Stimulated activated CD4-positive, alpha-beta T cell treated with anti-CD3 and anti-CD28 coated beads, Interleukin-12 subunit alpha, Interleukin-12 subunit beta, amount 100 ng/mL, for 48 hours (primary cell): ENCODE measurements at places on chromosomes 6 and 20.

GRCh38 chr6:72260489-72260888 lies 361.4 kb upstream of the KCNQ5 start:
- DNase-seq: no peak

- no peak for DNase-seq
Observed at GRCh38 chr6:2958331-2958711, 13.0 kb downstream of the SERPINB6 start.

GRCh38 chr6:12955956-12956355 lies 239.4 kb downstream of the PHACTR1 start:
- DNase-seq: no peak

GRCh38 chr6:71444222-71444621 lies 155.6 kb downstream of the OGFRL1 start:
- DNase-seq: no peak

GRCh38 chr6:162817196-162817595 lies 89.4 kb downstream of the PACRG start:
- no peak for DNase-seq

DNA sequence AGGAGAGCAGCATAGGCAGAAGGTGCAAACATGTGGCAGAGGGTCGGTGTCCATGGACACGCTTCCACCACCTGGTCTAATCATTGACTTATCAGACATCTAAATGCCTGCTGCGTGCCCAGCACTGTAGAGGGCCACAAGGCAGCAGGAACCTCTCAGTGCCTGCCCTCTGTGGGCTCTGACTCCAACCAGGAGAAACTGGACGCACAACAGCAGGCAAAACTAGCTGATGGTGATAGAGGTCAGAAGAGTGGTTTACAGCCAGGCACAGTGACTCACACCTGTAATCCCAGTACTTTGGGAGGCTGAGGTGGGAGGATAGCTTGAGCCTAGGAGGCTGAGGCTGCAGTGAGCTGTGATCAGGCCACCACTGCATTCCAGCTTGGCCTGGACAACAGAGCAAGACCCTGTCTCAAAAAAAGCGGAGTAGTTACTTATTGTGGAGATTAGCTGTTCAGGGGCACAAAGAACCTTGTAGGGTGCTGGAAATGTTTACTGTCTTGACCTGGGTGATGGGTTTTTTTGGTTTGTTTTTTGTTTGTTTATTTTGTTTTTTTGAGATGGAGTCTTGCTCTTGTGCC lies 46.5 kb downstream of the PPARD start:
- DNase-seq: no peak

DNA sequence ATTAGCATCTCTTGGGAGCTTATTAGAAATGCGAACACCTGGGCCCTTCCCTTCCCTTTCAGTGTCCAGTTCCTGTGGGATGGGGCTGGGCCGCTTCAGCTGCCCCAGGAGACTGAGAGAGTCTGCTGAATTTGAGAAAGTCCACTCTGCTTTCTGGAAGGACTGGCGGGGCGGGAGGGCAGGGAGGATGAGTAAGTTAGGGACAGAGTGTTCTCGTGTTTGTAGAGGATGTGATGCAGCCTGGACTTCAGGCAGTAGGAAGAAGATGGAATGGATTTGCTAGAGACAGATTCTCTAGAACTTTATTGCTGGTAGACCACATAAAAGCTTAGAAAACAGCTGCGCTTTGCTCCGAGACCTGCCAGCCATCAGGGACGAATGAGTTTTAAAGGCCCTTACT lies 1.1 kb upstream of the TULP4 start:
- DNase-seq: no peak

GRCh38 chr20:47191074-47191673 lies 165.3 kb downstream of the ZMYND8 start:
- no peak for DNase-seq

DNA sequence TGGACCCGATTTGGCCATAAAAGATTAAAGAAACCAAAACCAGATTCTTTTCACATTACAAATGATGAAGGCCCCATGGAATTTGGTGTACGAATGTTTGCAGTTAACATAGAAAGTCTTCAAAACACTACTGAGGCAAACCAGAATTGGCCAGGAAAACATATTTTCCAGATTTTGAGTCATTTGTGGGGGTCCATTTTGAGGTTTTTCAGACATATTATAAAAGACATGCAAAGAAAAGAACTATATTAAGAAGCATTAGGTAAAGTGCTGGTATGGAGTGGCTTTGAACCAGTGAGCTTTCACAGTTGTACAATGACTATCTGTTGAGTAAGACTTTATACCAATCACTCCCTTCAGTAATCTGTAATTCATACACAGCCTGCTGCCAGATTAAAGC lies 168.9 kb upstream of the COL21A1 start:
- DNase-seq: no peak

GRCh38 chr6:158198461-158198860 lies 30.3 kb downstream of the GTF2H5 start:
- no peak for DNase-seq

DNA sequence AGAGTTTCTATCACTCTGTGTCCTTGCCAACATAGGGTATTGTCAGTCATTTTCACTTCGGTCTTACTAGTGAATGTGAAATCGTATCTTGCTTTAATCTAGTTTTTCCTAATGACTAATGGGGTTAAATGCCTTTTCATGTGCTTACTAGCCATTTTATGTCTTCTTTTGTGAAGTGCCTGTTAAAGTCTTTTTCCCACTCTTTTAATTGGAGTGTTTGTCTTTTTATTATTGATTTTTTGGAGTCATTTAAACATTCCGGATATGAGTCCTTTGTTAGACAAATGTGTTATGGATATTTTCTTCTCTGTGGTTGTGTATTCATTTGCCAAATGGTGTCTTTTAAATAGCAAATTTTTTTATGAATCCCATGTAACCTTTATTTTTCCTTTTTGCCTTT lies 194.6 kb downstream of the CDH26 start:
- DNase-seq: no peak

DNA sequence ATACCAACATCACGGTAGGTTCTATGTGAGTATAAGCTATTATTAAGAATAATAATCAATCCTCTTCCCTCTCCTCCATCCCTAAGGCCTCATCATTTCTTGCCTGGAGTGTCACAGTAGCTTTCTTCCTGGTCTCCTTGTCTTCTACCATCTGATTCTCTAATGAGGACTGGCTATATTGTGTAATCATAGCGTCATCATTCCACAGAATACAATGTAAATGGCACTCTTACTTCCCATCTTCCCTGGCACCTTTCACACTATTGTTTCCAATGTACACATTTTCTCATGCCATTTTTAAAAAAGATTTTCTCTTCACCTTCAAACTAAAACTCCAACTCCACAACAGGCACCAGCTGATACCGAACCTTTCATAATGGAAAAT lies 2.2 kb upstream of the BTN3A2 start:
- no peak for DNase-seq

DNA sequence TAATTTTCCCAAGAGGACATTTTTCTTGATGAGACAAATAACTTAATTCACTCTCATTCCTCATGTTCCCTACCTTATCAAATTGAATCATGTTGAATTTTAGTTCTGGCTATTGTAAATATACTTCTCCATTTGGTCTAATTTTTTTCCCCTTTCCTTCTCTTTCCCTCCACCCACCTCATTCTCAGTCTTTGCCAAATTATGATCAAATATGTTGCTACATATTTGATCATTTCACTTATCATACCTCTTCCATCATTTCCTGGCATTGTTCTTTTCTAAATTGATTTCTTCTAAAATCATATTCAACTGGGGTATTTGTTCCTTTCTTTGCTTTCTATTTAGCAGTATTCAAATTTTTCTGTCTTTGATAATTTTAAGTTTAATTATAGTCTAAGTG lies 52.3 kb downstream of the HDGFL1 start:
- no peak for DNase-seq

DNA sequence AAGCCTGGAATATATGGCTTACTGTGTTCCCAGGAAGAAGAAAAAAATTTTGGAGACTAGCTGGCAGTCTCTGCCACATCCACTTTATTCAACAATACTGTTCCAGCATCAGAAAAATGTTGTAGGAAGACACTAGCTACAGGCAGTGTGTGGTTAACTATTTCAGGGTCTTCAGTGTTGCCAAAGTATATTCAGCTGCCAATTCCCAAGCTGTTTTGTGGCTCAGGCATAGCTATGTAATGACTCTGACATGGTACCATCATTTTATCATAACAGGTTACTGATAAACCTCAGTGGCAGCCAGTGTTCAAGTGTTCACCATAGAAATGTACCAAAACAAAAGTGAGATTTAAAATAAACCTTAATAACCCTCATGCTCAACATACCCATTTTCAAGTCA lies 503.1 kb downstream of the ADGRB3 start:
- DNase-seq: no peak

DNA sequence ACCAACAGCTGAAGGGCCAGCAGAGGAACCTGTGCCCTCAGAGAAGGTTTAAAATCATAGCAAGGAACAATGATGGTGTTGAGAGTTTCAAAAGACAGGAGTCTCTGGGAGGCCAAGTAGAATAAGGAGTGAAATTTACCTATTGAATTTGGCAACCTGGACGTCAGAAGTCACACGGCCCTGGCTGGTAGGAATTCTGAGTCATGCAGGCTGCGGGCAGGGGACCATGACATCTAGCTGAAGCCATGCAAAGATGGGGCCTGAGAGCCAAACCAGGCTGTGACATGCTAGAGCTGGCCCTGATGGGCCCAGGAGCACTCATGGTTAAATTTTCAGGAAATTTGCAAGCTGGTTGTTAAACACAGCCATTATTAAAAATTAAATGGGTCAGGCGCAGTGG lies 64.0 kb upstream of the SNX9 start:
- DNase-seq: no peak

DNA sequence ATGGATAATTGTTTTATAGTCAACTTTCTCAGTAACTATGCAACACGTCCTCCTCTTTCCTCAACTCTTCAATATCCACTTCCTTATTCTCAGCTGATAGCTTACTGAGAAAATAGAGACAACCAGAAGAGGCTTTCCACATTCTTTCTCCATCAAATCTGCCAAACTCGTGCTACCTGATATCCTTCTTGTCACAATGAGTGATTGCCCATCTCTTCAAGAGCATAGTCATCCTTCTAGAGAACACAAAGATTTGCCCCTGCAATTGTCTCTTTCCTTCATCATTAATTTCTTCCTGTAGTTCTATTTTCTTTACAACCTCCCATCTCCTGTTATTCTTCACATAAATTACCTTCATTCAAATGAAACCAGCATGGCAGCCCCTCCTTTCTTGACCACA lies 75.9 kb upstream of the RGS17 start:
- DNase-seq: no peak

DNA sequence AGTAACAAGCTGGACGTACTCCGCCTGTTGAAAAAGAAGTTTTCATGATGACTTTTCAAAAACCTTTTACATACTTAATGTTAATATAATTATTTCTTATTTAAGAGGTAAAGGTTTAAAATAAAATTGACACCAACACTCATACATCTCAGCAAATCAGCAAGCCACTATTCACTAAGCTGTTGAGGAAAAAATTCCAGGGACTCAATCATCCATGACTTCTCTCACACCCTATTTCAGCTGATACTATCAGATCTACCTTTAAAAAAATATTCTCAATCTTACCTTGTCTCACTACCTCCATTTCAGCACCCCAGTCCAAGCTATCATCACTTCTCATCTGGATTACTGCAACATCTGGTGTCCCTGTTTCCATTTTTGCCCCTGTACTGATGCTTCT lies 109.3 kb downstream of the HACE1 start:
- no peak for DNase-seq

DNA sequence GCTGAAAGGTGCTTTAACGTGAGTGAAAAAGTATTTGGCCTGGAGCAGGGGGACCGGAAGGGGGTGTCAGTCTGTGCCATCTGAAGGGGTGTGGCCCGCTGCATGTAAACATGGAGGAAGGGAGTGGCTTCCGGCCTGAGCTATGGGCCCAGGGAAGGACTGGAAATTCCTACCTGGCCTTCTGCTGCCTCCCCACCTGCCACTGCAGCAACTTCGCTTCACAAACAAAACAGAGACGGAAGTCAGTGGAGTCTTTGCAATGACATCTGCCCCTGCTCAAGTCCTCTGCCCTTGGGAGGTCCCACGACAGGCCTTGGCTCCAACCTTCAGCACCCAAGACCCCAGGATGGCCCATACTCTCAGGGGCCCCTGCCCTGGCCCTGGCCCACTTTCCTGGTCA lies 28.1 kb upstream of the FOXP4 start:
- DNase-seq: no peak

DNA sequence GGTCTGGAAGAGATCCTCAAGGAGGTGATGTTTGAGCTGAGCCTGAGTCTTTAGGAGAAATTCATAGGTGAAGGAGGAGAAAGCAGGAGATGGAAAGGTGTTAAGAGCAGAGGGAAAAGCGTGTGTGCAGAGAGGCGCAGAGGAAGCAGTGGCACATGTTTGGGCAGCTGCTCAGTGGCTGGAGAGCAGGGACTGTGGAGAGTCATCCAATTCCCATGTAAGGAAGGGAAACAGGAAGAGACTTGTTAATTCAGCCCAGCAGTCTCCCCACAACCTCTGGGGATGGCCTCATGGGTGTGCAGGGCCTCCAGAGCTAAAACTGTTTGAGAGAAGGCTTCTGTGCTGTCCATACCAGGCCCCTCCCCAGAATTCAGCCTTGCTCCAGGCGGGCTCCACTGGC lies 16.2 kb downstream of the AAR2 start:
- no peak for DNase-seq

DNA sequence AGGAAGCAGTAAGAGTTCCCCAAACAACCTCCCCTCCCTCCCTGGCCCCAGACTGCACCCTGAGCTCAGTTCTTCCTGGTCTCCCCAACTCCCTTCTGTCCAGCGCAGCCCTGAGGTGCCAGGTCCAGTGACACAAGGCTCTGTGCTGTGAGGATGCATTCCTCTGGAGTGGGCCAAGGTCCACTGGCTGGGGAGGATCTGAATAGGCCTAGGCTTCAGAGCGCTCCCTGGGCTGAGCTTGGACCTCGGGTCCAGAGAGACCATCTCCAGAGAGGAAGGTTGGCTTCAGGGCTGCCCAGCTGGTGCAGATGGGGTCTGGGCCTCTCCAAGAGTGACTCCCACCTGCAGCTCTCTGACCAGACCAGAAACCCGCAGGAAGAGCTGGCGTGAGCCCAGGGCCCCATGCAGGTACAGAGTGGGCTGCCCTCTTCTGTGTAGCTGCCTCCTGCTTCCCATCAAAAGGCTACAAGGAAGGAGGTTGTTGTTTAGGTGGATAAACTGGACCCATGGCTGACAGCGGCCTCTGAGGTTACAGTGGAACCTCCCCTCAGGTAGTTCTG lies 52.3 kb upstream of the MLN start:
- DNase-seq: no peak

- DNase-seq: no peak
Observed at GRCh38 chr6:44390158-44390683, 2.7 kb downstream of the CDC5L start.

- DNase-seq: no peak
Observed at GRCh38 chr20:12555369-12555768, 453.4 kb upstream of the SPTLC3 start.

GRCh38 chr20:12673352-12673751 lies 335.4 kb upstream of the SPTLC3 start:
- DNase-seq: no peak

GRCh38 chr6:43226192-43226851 lies 3.0 kb downstream of the DNPH1 start:
- DNase-seq: no peak

GRCh38 chr6:8268156-8268555 lies 165.8 kb upstream of the EEF1E1 start:
- DNase-seq: no peak

- no peak for DNase-seq
Observed at GRCh38 chr6:135871296-135871695, 19.8 kb downstream of the PDE7B start.

- DNase-seq: no peak
Observed at GRCh38 chr6:101077344-101077743, 196.2 kb upstream of the ASCC3 start.
